ENCODE measurements at places on chromosomes 12 and 14.

DNA sequence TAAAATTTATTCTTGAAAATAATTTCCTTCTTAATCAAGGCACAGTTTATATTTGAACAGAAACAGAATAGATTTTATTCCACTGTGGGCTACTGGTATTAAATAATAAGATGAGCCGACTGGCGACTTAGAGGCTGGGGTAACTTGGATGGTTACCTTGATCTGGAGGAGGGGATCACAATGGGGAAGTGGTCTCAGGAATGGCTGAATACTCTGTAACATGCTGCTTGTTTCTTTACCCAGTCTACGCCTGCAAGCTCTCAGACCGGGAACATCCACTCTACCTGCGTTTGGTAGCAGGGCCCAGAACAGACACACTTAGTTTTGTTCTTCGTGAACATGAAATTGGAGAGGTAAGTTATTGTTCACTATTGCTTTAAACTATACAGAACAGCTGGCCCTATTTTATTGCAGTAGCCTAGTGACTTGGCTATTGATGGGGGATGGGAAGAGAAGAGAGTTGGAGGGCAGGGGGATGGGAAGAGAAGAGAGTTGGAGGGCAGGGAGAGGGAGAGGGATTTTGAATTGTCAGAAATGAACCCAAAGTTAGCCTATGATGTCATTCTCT is 67.9 kb downstream of the GNS start:
- DNase-seq: peak; percentile 57

GRCh38 chr12:5872745-5873144 is 72.3 kb downstream of the ANO2 start:
- DNase-seq: no peak

- no peak for DNase-seq
Measured at GRCh38 chr12:83027021-83027723, 340.5 kb downstream of the TMTC2 start.

DNA sequence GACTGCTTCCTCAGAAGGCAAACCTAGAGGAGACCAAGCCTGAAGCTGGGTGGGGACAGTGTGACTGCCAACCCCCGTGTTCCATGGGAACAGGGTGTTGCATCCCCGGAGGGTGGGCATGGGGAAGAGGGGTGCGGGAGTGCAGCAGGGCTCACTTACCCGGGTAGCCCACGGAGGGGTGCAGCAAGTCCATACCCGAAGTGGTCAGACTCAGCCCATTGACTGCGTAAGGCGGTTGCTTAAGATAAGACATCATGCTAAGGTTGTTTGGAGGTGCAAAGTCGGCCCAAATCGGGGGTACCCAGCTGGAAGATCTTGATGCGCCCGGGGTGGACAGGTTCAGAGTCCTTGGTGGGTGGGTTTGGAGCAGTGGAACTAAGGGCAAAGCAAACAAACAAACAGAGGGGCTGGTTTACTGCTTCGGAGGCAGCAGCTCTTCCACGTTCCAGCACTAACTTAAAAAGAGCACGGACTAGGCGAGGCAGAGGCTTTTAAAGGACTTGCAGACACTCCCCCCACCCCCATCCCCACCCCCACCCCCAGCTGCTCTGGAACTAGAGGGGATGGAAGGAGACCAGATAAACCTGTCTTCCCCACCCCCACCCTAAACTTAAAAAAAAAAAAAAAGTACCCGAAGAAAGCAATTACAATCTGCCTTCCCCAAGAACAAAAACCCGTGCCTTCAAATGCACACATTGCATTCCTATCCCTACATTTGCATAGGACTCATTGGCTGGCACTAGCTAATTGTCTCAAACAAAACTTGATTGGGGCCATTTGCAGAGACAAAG is 4.9 kb downstream of the OTX2 start:
- DNase-seq: no peak

DNA sequence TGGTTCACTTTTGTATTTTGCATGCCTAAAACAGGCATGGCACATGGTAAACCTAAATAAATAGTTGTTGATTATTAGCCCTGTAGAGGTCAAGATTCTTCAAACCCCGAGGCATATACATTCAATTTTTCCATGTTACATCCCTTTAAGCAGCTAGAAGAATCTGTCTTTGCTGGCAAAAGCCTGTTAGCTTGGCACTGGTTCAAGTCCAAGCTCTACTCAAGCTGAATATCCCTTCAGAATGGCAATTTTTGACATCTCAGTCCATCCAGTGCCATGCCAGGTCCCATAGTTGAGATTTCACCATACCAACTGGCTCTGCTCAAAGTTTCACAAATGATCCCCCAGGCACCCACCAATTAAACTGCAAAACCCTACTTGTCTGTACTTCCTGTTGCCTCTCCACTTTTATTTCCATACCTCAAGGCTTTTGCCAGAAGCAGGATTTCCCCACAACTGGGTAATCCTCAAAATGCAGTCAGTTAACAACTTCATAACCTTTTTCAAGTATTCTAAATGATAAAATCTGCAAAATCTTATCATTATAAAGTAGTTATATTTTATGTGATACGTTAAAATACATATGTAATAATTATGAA is 9.0 kb upstream of the DCN start:
- DNase-seq: no peak

DNA sequence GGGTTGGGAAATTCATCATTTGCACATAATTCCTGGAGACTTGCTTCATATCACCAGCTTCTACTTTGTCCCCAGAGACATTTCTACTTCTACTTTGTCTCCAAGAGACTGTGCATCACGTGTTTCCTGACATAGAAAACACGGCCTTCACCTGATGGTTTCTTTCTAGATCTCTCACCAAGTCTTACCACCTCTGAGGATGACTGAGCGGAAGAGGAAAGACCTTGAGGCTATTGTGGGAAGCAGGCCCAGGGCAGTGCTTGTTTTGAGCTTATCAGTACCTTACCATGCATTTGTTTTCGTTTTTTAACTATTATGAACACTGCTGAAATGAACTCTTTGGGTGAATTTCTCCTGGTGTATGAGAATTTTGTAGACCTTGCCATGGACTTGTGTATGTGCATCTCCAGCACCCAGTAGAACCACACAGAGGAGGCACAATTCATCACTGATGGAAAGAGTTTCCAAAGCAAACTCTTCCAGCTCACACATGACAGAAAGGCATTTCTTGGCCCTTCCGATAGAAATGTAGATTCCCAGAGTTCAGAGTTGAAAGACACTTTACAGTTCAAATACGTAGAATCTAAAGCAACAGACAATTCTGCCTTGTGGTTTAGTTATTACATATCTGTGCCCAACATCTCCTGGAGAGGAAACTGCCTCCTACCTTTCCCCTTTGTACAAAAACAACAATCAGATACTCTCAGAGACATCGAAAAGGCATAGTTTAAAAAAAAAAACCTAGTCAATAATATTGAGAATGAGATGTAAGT is 434.7 kb downstream of the FUT8 start:
- DNase-seq: no peak

DNA sequence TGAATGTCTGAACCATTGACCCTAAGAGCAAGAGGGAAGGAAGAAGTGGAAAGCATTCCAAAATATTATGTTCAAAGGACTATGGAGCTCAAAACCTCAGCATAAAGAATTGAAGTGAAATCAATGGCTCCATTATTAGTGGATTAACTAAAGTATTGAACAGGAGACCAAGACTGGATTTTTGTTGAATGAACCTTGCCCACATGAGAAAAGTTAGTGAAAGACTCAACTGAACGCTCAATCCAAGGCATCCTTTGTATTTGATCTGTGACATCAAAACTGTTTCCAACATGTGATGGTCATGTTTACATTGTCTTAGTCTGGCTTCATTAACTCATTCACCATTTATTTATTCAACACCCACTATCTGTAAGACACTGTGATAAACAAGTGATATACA is 161.0 kb downstream of the CNTN1 start:
- no peak for DNase-seq

GRCh38 chr14:67934087-67934486 is 114.5 kb downstream of the RAD51B start:
- DNase-seq: peak; percentile 79

DNA sequence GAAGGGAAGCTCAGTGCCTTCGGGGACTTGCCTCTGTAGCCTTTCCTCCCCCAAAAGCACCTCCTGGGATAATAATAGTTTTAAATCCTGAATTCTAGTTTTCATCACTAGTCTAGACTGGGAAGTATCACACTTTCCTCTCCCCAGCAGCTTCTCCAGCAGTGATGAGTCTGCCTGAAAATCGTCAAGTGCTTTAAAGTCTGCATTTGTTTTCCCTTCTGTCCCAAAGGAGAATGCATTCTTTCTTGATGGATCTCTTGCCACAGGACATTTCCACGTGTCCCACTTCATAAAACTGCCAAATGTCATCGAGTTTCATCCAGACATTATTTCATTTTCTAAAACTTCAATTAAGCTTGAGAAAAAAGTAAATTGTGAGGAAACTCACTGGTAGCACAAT is 15.0 kb downstream of the CSRP2 start:
- no peak for DNase-seq

DNA sequence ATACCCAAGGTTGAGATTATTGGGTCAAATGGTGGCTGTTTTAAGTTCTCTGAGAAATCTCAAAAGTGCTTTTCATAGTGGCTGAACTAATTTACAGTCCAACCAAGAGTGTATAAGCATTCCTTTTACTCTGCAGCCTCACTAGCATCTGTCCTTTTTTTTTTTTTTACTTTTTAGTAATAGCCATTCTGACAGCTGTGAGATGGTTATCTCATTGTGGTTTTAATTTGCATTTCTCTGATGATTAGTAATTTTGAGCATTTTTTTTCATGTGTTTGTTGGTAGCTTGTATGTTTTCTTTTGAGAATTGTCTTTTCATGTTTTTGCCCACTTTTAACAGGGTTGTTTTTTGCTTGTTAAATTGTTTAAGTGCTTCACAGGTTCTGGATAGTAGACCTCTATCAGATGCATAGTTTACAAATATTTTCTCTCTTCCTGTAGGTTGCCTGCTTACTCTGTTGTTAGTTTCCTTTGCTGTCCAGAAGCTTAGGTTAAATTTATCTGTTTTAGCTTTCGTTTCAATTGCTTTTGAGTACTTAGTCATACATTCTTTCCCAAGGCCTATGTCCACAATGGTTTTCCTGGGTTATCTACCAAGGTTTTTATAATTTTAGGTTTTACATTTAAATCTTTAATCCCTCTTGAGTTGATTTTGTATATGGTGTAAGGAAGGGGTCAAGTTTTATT is 881.3 kb upstream of the SEL1L start:
- no peak for DNase-seq

- no peak for DNase-seq
Measured at GRCh38 chr12:46794593-46795190, 31.1 kb downstream of the SLC38A4 start.

DNA sequence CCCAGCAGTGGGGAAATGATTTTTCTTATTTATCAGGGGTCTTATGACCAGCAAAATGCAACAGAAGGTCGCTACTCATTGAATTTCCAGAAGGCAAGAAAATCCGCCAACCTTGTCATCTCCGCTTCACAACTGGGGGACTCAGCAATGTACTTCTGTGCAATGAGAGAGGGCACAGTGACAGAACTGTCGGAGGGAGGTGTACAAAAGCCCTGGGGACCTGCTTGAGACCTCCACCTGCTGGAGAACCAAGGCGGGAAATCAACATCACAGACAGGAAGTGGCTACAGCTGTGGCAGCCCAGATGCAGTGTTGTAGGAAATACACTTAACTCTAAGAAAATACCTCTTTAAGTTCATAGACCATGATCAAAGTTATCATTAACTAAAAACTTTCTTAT is 250.9 kb upstream of the OR4E1 start:
- peak; percentile 16 for DNase-seq

DNA sequence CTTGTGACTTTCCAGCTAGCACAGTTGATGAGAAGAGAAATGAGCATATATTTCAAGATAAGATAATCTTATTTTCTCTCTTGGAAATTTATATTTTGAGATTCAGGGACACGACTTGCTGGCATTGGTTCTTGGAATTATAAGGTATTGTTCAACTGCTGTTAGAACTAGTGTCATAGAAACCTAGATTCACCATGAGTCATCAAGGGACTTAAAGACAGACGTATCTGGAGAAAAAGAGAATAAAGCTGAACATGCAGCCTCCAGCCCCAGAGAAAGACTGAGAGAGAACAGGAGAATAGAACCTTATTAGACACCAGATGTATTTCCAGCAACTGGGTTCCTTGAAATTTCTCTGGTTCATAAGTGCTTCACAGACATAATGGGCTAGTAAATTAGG is 194.4 kb upstream of the PPFIA2 start:
- no peak for DNase-seq

DNA sequence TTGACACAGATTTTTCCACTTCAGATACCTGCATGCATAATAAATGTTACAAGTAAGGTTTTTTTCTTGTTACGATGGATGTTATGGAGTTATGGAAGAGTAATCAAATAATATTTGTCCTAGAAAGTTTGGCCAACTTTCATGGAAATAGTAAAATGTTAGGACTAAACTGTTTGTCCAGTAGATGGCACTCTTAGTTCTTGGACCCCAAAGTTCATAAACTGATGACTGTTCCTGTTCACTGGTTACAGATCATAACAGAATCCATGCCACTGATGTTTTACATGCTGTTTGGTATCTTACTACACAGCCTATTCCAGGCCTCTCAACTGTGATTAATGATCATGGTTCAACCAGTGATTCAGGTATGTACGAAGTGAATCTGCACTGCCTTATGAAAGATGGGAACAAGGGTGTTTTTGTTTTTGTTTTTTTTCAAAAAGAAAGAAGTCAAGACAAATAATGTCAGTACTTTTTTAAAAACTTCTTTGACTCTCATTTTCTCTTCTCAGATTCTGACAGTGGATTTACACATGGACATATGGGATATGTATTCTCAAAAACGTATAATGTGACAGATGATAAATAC is 48.8 kb upstream of the SLCO1C1 start:
- DNase-seq: no peak

- no peak for DNase-seq
Measured at GRCh38 chr14:54809767-54810166, 92.9 kb downstream of the GCH1 start.

DNA sequence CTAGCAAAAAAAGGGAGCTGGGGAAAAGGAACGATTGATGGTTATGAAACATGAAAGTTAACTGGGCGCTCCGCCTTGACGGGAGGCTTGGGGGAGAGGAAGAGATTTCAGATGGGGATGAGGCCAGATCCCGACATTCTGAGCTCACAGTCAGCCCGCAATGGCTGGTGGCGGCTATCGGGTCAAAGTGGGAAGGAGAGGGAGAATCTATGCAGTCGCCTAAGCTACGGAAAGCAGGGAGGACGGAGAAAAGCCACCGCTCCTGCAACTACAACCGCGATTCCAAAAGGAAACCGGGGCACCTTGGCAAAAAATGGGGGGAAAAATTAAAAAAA is 502 bp downstream of the MPHOSPH9 start:
- DNase-seq: no peak

GRCh38 chr12:47189728-47190127 is 110.0 kb upstream of the AMIGO2 start:
- DNase-seq: no peak

DNA sequence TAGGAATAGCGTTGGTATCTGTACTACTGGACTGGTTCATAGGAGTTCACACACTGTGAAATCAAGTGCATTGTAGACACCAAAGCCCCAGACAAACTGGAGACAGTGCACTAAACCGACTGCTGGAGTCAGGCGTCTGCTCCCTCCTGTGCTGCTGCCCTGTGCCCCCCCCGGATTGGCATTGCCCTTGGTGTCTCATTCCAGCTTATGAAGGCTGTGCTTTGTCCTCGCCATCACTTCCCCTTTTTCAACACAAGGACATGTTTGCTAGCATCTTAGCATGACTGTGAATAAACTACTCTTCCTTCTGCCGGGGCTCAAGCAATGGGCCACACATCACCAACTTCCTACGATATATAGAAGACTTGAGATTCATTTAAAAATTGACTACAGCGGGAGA is 84.0 kb downstream of the TMCC3 start:
- DNase-seq: no peak

- no peak for DNase-seq
Measured at GRCh38 chr12:109967383-109968031, 28.7 kb downstream of the GIT2 start.
